Fibroblast of skin of right quadriceps (primary cell): ENCODE measurements at places on chromosomes 2 and 18.

GRCh38 chr2:18435426-18436037 lies 124.9 kb downstream of the RDH14 start:
- DNase-seq, result peak; percentile 74

GRCh38 chr2:69612200-69612599 lies 31.3 kb downstream of the AAK1 start:
- DNase-seq, result no peak

DNA sequence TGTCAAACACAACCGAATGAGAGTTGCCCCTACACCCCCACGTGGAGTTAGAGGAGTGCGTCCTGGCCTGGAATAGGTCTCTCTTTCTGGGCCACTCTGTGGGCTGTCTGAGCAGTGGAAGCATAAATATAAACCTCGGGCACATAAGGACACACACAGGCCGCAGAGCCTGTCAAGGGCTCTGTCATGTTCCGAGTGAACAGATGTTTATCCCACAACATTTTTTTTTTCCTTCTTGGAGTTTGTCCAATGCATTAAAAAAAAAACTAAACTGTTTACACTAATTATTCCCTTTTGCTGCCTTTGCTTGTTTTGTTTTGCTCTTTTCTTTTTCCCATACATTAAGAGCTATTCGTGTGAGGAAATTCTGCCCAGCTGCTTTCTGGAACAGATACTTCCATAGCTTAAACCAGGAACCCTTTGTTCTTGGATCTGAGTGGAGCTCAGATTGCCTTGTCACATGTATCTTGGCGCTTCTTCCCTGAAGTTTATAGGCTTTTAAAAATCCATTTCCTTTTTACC lies 228.3 kb upstream of the FOSL2 start:
- peak; percentile 73 for DNase-seq

DNA sequence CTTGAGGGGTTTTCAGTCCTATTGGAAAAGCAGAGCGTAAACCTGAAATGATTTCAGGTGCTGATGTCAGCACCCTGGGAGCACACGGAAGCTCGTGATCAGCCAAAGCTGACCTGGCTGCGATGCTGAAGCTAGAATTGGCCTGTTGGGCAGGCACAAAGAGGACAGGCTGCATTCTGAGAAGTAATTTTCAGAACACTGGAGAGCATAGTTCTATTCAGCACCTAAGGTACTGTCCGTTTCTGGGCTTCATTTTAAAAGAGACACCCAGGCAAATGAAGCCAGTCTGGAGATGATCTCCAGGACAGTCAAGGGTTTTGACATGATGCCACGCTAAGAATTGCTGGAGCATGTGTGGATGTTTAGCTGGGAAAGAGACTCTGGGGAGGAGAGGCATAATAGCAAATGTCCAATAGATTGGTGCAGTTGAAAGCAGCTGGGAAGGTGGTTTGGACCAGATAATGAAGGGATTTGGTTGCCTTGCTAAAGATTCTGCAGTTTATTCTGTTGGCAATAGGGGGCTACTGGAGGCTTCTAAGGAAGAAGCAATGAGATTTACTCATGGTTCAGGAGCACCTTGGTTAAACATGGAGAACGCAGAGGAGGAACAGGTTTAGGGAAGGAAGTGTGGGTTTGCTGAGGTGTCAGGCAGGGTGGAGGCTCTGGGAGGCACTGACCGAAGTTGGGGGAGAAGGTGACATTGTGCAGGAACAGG lies 86.6 kb downstream of the ACOXL start:
- no peak for DNase-seq

DNA sequence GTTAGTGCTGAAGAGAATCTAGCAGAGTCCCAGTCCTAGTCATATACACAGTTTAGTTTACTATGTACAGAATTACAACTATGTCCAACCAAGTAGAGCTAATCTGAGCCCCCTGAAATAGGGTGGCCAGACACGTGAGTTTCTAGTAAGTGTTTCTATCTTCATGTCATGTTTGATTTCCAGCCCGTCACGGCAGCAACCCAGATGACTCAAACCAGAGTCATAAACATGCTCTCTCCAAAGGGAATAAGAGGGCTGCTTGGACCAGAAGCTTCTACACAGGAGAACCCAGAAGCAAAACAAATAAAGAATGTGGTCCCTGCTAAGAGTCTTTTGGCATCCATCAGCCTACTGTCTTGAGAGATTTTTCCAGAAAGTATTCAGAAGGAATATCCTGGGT lies 64.9 kb upstream of the WIPF1 start:
- peak; percentile 90 for DNase-seq

DNA sequence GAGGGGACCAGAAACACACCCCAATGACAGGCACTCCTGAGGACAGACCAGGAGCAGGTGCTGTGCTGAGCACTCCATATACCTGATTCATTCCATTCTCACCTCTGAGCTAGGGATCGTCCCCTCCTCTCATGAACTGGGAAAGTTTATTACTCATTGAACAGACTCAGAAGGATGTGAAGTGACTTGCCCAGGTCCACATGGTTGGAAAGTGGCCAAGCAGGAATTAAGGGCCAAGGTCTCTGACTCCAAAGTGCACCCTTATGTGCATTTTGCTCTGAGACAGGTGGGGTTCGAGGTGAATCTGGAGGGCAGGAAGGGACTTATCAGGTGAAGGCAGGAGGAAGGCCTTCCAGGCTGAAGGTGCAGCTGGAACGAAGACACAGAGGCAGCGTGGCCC lies 25.1 kb upstream of the PLB1 start:
- DNase-seq, result no peak

DNA sequence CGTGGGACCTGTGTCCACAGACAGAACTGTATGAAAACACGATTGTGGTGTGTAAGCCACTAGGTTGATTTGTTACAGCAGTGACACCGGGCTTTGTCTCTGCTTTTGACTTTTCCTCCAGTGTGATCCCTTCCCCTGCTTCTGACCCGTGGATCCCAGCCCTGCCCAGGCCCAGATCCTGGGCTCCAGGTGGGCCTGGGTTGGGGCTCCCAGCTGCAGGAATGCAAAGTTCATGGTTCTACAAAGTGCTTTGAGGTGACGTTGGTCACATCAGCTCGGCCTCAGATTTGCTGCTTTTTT lies 26.8 kb downstream of the HPCAL1 start:
- no peak for DNase-seq

GRCh38 chr2:127063701-127064590 lies 43.0 kb downstream of the BIN1 start:
- DNase-seq, result no peak

DNA sequence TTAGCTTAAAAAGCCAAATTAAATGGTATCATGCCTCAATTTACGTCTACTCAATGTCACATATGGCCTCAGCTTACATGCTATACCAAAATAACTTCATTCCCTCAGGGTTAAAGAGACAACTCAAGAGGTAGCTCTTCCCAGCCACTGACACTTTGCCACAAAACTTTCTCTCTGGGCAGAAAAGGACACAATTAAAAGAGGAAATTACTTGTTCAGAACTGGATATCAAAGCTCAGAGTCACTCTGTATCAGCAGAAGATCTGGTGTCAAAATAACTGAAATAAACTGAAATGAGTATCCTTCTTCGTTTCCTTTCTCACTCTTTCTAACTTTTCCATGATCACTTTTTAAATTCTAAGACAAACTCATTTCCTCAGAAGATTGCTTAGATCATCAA lies 108.7 kb downstream of the ZNF521 start:
- DNase-seq, result no peak

GRCh38 chr2:145012806-145013205 lies 492.9 kb upstream of the ZEB2 start:
- DNase-seq, result no peak

- DNase-seq, result no peak
Observed at GRCh38 chr2:144239726-144240125, 280.2 kb downstream of the ZEB2 start.

- no peak for DNase-seq
Observed at GRCh38 chr2:33535421-33535820, 59.0 kb downstream of the RASGRP3 start.

DNA sequence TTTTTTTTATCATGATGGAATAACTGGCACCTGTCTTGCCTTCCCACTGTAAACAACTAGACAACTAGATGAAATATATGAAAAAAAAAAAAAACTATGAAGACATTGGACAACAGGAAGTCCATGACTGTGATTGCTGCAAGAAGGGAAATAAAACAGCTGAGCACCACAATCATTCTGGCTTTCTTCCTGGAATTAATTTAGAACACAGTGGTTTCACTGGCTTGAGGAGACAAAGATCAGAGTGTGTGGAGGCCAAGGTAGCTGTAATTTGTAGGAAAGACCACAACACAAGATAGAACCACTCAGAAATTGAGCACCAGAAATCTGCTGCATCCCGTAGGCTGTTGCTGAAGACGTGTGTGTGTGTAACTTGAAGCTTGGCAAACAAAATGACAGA lies 121.1 kb upstream of the PID1 start:
- no peak for DNase-seq

DNA sequence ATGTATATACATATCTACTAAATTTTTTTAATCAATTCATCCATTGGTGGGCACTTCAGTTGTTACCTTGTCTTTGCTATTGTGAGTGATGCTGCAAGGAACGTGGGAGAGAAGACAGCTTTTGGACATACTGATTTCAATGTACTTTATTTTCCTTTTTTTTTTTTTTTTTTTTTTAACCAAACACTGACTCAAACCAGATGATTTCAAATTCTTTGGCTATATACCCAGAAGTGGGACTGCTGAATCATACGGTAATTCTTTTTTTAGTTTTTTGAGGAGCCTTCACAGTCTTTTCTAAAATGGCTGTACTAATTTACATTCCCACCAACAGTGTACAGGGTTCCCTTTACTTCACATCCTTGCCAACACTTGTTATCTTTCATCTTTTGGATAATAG lies 204.7 kb downstream of the INSIG2 start:
- DNase-seq, result peak; percentile 82
